ENCODE measurements at places on chromosomes 7 and 10. TPM values are rescaled to one million over a fixed set of nuclear protein-coding genes. Genes with fewer than 3 reads are reported as not detected.

GRCh38 chr7:134565643-134566136 lies 16.8 kb downstream of the AKR1B15 start:
- no peak overlapping the region for H3K27ac ChIP-seq
- no peaks in the 10 kb centered on the region for H3K27me3 ChIP-seq
- peaks cover 8% of the 10 kb centered on the region for H3K36me3 ChIP-seq
- no peak overlapping the region for H3K4me3 ChIP-seq
- no peak for DNase-seq
- peaks cover 5% of the 10 kb centered on the region for H3K4me1 ChIP-seq

- peaks cover 3% of the 10 kb centered on the region for H3K36me3 ChIP-seq
- peak overlapping the region; percentile 78 for H3K4me3 ChIP-seq
- DNase-seq, result peak; percentile 34
- no peaks in the 10 kb centered on the region for H3K27me3 ChIP-seq
Observed at GRCh38 chr7:150357771-150358427, 10.7 kb upstream of the REPIN1 start.

Gene C10orf88
- 11.8 TPM for total RNA-seq

Gene SRRM3
- not detected for total RNA-seq

Gene SLC29A3
- 4.4 TPM for total RNA-seq

GRCh38 chr7:66664590-66665293 lies 36.1 kb downstream of the KCTD7 start:
- H3K27me3 ChIP-seq, result no peaks in the 10 kb centered on the region
- no peak overlapping the region for H3K27ac ChIP-seq
- no peak overlapping the region for H3K4me3 ChIP-seq
- H3K36me3 ChIP-seq, result peaks cover 2% of the 10 kb centered on the region

DNA sequence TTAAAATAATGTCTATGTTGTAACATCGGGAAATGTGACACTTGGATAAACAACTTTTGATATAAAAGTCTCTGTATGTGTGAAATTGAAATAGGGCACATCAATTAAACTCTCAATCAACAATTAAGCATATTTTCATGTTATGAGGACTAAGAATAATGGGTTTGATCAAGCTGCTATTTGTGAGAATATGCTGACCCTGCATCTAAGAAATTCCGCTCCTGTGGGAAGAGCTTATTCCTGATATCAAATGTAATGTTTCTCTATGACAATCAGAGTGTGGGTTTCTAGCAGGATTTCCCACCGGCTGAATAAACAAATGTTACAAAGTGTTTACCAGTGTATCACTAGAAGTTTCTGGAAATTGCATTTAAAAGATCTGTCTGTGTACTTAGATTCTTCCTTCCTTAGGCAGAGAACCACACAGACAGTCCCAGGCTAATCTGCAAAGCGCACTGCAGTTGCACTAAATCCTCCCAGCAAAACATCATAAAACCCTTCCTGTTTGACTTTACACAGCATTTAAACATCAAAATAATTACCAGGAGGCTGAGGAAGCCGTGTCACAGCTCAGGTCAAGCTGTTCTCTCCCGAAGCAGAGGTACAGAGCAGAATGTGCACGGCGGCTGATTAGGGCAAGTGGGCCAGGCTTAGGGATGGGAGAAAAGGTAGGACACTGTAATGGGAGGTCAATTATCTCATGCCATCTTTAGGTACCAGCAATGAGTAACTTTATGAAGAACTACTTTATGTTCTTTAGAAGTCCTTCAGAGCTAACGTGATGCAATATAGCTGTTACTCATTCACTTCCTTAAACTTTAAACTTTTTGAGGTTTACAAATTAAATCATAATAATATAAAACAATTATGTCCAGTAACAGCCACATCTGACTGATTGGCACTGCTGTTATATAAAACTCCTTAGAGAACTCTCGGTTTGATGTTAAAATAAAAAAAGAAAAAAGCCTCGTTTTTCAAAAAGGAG lies 109.1 kb upstream of the CTTNBP2 start:
- H3K27ac ChIP-seq, result no peak overlapping the region
- H3K27me3 ChIP-seq, result no peaks in the 10 kb centered on the region

GRCh38 chr7:117173035-117173770 lies 149.7 kb downstream of the WNT2 start:
- H3K27me3 ChIP-seq, result no peaks in the 10 kb centered on the region
- H3K36me3 ChIP-seq, result no peaks in the 10 kb centered on the region
- H3K27ac ChIP-seq, result no peak overlapping the region
- no peak for DNase-seq
- no peak overlapping the region for H3K4me3 ChIP-seq

GRCh38 chr7:94701555-94701973 lies 45.6 kb upstream of the SGCE start:
- no peaks in the 10 kb centered on the region for H3K4me1 ChIP-seq
- no peaks in the 10 kb centered on the region for H3K36me3 ChIP-seq
- no peak for DNase-seq
- no peak overlapping the region for H3K27ac ChIP-seq

Gene FAM25A
- total RNA-seq, result not detected

- DNase-seq, result no peak
- H3K36me3 ChIP-seq, result no peaks in the 10 kb centered on the region
- no peaks in the 10 kb centered on the region for H3K27me3 ChIP-seq
- no peaks in the 10 kb centered on the region for H3K4me1 ChIP-seq
- no peak overlapping the region for H3K27ac ChIP-seq
Observed at GRCh38 chr10:91552274-91553095, 80.4 kb downstream of the PPP1R3C start.

Gene PAXIP1
- 17.2 TPM for total RNA-seq

DNA sequence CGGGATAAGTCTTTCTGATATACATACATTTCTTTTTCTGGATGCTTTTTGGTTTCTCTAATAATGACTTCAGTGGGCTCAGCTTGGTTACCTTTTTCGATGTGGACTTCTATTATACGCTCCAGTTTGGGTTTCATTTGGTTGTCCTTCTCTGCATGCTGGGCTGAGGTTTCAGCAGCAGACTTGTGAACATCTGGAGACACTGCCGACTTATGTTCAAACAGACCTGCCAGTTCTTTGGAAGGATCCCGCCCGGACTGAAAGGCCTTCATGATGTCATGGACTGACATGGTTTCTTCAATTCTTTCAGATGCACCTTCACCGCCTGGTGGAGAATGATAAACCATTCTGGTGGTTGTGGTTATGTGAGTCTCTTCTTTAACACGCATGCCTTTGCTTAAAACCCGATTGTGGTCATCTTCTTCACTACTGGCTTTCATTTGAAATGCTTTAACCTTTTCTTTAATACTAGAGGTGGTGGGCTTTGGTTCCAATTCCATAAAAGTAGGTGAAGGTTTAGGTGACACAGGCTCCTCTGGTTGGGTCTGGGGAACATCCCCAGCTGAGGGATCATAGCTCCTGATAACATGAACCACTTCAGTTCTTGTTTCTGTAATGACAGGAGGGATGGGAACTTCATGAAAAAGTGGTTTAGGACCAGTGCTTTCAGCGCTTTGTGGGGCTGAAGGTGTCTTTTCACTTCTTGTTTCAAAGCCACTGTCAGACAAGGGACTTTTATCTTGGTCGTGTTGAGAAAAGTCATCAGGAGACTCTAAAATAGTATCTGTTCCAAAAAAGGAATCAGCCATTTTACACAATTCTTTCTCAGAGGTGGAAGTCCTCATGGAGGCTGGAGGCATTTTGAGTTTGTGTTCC lies 167.7 kb upstream of the CCDC6 start:
- no peak overlapping the region for H3K4me3 ChIP-seq
- H3K4me1 ChIP-seq, result no peaks in the 10 kb centered on the region
- H3K36me3 ChIP-seq, result no peaks in the 10 kb centered on the region

Gene TRIM50
- total RNA-seq, result not detected

- peaks cover 41% of the 10 kb centered on the region for H3K4me1 ChIP-seq
- peaks cover 34% of the 10 kb centered on the region for H3K36me3 ChIP-seq
- H3K4me3 ChIP-seq, result no peak overlapping the region
- no peak for DNase-seq
Observed at GRCh38 chr10:30445711-30446110, 11.7 kb downstream of the MAP3K8 start.

DNA sequence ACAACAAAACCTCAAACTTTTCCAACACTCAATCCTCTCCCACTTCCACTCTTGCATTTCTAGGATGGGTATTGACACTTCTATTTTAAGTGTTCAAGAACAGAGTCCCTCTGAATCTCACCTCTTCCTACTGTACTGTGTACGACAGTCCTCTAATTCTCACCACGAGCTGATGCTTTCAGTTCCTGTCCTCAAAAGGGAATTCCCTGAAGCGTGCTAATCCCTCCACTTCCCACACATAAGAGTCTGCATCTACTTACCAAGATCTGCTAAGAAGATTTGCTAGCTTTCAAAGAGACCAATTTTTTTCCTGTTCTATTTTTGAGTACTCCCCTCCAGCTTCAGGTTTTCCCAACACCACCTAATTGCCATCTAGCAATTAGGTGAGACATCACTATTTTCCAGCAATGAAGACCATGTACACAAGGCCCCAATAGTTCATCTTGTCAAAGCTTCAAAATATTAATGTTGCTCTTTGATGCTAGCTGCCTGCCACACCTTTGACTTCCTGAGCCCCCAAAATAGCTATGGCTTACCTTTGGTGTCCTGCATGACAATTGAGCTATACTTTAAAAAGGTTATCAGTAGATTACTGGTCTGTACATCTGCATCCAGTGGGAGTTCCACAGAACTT lies 54.4 kb downstream of the ARMH3 start:
- no peak overlapping the region for H3K4me3 ChIP-seq
- H3K36me3 ChIP-seq, result peaks cover 14% of the 10 kb centered on the region
- peak overlapping the region; percentile 61 for H3K27ac ChIP-seq
- H3K4me1 ChIP-seq, result peaks cover 16% of the 10 kb centered on the region

Gene MUC3A
- total RNA-seq, result not detected

Gene SLC18A3
- not detected for total RNA-seq

DNA sequence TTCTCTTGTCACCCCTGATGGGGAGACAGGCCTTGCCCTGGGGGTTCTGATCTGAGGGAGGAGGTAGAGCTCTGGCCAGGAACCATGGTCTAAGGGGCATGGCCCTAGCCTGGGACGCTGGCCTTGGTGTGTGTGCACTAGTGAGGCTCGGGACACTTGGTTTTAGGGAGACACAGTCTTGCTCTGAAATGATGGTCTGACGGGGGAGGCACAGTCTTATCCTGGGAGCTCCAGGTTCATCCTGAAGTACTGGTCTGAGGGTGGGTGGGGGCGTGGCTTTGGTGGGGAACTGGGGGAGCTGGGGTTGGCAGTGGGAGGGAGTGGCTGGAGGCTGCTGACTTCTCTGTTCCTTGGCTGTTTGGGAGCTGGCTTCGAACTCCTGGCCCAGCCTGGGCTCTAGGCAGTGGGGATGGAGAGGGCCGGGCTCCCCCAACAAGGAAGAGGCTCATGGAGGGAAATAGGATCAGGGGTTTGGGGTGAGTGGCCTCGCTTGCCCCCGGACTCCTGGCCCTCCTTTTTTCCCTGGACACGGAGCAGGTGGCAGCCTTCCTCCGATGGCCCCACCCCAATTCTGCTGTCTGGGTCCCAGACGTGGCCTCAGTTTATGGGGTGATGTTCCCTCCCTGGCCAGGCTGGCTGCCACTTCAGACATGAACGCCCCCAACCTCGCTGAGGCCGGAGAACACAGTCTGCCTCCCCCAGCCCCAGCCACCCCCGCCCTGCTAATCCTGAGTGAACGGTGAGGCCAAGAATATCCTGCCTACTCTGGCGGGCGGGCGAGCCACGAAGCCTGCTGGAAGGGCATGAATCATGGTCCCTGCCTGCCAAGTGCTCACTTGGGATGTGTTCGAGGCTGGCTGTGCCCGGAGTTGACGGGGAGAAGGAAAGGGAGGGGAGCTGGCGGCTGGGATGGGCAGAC lies 43.5 kb downstream of the TMEM270 start:
- H3K27ac ChIP-seq, result no peak overlapping the region
- no peak for DNase-seq
- H3K4me3 ChIP-seq, result no peak overlapping the region
- H3K36me3 ChIP-seq, result no peaks in the 10 kb centered on the region
- H3K27me3 ChIP-seq, result no peaks in the 10 kb centered on the region

DNA sequence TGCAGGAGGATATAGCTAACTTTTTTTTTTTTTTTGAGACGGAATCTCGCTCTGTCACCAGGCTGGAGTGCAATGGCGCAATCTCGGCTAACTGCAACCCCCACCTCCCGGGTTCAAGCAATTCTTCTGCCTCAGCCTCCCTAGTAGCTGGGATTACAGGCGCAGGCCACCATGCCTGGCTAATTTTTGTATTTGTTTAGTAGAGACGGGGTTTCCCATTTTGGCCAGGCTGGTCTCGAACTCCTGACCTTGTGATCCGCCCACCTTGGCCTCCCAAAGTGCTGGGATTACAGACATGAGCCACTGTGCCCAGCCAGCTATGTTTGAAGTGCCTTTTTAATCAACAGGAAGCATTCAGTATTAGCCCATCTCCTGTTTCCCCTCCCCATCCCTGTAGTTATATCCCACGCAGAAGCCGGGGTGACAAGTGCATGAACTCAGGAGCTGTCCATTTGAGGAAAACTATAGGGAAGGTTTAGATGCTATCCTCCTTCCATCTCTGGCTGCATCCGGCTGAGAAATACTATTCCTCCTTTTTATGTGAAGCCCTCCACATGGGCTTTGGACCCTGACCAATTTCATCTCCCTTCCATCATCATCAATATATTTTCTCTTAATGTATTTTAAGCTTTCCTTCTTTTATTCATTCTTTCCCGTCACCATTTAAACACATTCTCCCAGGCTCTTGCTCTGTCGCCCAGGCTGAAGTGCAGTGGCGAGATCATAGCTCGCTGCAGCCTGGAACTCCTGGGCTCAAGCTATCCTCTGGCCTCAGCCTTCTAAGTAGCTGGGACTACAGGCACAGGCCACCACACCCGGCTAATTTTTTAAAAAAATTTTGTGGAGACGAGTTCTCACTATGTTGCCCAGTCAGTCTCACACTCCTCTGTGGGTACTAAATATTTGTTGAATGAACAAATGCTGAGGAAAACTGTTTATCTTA lies 1.3 kb upstream of the POT1 start:
- H3K4me3 ChIP-seq, result peak overlapping the region; percentile 43
- no peak for DNase-seq
- H3K4me1 ChIP-seq, result peaks cover 22% of the 10 kb centered on the region

- H3K4me3 ChIP-seq, result no peak overlapping the region
- no peak for DNase-seq
- H3K27me3 ChIP-seq, result no peaks in the 10 kb centered on the region
- H3K36me3 ChIP-seq, result no peaks in the 10 kb centered on the region
- H3K4me1 ChIP-seq, result no peaks in the 10 kb centered on the region
- no peak overlapping the region for H3K27ac ChIP-seq
Observed at GRCh38 chr7:98657736-98658135, 40.7 kb downstream of the NPTX2 start.

Gene NPSR1
- not detected for total RNA-seq
